Cardiac fibroblast (primary cell): ENCODE measurements at places on chromosomes 6 and 20.

DNA sequence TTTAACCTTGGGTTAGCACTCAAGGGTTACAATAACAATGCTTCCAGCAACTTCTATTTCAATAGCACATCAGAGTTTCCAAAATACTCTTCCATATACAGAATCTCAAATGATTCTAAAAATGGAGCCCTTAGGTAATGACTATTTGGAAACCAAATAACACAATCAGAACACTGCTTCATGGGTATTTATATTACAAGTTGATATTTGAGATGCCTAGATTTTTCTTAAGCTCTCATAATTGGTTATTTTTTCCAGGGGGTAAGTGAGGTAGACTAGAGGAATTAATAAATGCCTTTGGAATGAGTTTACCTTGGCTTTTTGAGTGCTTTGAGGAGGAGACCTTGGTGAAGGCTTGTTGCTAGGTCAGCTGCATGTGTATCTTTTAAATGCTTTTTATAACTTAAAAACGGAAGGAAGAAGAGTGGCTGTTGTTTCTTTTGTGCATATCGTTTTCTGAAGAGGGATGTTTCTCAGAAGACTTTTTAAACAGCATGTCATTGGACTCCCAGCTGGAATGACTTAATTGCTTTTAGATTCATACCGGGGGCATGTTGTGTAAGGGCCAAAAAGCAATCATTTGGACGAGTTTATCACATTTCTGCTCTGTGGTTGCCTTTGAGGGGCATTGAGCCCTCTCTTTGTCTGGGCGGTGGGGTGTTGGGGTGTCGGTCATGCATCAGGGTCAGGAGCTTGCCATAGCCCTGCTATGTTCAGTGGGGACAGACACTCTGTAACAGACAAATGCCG is 186.0 kb downstream of the DTNBP1 start:
- no peak for DNase-seq

DNA sequence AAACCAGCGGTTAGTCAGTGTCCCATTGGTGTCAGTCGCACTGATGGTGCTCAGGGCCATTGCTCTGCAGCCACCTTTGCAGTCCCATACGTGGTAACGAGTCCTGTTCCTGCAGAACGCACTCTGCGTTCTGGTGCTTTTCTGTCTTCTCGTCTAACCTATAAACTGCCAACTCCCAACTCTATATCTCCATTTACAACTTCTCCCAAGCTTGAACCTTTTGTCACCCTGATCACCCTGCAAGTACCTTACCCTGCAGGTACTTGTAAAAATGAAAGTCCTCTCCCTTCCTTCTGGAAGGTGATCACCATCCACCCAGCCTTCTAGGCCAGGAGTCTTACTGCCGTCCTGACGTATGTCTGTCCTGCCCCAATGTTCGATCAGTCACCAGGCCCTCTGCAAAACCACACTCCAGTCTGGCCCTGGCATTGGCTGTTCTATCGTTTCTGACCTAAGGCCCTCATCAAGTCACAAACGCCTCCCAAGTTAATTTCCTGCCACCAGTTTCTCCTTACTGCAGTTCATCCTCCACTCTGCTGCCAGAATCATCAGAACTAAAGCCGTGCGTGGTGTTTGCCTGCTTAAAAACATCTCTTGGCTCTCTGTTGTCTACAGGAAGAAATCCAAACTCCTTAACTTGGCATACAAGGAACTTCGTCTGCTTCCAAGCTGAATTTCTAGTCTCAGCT is 7.9 kb downstream of the RREB1 start:
- no peak for DNase-seq

DNA sequence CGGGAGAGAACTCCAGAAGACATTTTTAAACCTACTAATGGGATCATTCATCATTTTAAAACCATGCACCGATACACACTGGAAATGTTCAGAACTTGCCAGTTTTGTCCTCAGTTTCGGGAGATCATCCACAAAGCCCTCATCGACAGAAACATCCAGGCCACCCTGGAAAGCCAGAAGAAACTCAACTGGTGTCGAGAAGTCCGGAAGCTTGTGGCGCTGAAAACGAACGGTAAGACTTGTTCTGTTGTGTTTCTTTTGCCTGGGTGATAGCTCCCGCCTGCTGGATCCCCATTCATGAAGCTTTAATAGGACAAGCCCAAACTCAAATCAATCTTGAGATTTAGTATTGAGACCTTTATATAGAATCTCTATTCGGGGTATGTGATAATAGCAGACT is 4.2 kb downstream of the TNFAIP3 start:
- peak; percentile 51 for DNase-seq

DNA sequence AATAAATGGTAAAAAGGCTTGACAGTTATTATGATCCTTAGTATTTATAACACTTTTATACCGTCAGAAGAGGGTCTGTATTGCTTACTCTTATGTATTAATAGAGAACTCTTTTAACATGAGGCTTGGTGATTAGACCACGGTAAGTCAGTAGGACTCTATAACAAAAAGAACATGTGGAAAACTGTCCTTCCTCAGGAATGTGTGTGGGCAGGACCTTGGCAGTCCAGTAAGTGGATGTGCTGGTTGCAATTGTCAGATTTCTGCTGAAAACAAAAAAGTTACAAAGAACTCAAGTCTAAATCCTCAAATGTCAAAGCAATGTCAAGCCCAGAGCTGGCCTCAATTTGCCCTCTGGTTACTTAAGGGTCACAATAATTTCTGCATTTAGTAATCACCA is 81.1 kb downstream of the PLCG1 start:
- peak; percentile 80 for DNase-seq

DNA sequence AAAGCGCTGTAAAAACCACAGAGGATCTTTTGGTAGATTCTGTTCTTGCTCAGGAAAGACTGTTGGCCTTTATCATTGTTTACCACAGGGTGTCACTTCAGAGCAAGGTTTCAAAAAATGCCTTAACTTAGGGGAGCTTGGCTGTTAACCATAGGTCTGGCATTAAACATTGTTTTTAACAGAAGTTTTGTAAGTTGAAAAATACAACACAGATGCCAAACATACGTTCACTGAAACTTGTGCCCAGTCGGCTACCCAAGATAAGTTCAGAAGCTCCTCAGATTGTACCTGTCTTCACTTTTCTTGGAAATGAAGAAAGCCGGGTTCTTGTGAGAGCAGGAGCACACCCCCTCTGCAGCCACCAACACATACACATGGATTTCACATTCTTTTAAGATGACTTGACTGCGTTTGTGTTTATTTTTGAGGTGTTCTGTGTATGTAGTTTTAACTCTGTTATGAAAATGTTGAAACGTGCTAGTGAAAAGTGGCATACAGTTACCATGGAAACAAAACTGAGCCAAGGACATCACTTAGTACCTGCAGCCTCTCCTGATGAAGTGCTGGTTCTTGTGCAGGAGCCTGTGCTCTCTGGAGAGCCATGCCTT is 64.9 kb downstream of the SYCP2L start:
- peak; percentile 83 for DNase-seq

- DNase-seq, result no peak
Measured at GRCh38 chr6:94501516-94501915, 1075.8 kb upstream of the MANEA start.

DNA sequence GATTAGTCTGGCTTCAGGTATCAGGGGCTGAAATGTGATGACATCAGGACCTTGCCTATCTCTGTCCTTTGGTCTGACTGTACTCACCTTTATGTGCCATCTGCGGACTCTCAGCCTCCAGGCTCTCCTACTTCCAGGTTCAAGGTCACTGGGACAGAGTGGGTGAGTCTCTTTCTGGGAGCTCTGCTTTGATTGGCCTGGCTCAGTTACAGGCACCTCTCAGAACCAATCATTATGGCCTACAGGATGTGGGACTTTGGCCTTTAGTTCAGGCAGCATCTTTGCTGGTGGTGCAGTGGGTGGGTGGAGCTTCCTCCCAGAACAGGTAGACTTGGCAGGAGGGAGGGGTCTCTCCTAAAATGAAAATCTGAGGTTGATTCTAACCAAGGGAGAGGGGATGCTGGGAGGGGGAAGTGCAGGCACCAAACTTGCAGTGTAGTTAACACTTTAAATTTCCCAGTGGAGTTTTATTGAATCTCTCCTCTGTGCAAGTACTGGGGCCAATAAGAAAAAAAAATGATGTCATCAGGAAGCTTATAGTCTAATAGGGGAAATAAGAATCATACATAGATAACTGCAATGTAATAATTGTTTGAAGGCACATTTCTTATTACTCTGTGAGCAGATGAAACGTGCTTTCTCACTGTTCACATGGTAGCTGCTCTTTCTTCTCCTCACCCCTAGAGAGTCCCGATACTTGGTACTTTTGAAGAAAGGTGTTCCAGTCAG is 53.4 kb downstream of the SLC24A3 start:
- DNase-seq, result no peak

DNA sequence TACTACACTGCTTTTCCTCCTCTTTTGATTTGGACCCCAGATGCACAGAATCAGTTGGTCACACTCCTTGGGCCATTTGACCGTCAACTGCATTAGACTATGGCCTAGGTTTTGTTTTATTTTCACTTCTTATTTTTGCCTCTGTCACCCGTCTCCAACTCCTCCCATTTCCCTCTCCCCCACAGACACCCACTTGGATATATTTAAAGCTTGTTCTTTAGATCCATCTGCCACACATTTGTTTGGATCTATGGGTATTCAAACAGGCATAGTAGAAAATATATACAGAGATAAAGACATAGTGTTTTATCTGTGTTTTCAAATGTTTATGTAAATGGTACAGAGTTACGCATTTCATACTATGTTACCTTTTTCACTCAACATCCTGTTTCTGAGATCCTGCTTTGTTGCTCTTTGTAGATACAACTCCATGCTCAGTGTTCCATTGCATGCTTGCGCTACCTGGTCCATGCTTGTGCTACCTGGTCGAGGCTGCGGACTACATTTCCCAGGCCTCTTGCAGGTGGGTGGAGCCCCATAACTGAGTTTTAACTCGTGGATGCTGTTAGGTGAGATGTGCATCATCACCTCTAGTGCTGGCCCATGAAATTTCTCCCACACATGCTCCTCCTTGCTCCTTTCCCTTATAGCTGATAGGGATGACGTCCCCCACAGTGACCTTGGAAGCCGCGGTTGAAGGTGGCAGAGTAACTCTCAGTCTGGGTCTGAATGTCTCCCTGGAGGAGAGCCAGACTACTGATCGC is 11.5 kb upstream of the PREX1 start:
- DNase-seq, result no peak

- DNase-seq, result no peak
Measured at GRCh38 chr6:68834551-68834950, 199.5 kb downstream of the ADGRB3 start.

DNA sequence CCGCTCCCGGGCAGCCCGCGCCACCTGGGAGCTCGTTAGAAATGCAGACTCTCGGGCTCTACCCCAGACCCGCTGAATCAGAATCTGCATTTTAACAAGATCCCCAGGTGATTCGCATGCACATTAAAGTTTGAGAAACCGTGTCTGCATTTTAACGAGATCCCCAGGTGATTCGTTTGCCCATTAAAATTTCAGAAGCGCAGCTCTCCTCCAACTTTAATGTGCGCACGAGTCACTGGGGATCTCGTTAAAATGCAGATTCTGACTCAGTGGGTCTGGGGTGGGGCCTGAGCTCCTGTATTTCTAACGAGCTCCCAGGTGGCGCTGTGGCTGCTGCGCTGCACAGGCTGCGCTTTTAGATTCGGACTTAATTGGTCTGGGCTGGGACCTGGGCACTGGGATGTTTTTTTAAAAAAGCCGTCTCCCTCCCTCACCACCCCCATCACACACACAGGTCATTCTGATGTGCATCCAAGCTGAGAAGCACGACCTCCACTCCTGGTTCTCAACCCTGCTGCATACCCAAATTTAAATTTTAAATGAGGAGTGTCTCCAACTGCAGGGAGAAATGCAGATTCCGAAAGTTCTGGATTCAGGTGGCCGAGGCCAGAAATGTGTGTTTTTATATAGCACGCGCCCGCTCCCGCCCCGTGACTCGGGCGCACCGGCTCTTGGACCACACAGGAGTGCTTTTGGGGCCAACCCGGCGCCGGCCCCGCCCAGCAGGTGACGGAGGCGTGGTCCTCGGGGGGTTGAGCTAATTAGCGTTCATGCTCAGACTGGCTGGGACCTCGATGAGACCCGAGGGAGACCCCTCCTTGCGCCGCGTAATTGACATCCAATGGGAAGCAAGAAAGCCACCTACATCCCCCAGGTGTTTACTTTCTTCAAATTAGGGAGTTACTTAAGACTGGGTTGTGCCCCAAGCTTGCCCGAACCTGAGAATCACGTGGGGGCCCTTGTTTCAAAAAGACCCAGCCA is 85.8 kb downstream of the ZFP64 start:
- peak; percentile 53 for DNase-seq

DNA sequence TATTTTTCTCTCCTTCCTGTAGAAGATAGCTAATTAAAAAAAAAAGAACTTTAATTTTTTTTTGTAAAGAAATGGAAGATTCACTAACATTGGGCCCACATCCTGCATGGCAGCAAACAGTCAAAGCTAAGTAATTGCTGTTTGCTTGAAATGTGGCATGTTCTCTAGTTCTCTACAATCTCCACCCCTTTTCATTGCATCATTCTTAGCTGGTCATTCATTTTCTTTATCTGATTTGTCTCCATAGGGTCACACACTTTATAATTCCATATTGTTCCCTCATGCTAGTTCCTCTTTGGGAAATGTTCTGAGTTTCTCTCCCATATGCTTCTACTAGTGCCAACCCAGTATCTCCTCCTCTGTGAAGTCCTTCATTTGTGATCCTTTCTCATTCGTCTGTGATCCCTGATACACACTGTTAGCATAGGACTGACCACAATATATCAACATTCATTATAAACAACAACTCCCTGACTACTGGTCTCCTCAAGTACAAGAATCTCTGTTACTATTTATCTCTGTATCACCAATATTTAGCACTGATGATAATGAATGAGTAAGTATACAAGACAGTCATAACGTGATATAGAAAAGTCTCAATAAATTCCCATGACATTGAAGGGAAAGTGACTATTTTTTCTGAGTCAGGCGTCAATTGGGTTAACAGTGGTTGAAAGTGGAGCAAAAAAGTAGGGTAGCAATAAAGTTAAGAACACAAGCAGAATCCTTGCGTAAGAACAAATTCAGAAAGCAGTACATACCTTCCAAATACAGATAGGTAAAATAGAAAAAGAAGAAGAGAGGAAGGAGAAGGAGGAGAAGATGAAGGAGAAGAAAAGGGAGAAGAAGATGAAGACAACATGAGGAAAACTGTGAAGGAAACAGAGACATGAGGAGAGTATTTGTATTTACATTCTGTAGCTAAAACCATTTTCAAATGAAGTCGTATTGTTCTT is 33.2 kb upstream of the MYB start:
- DNase-seq, result no peak

DNA sequence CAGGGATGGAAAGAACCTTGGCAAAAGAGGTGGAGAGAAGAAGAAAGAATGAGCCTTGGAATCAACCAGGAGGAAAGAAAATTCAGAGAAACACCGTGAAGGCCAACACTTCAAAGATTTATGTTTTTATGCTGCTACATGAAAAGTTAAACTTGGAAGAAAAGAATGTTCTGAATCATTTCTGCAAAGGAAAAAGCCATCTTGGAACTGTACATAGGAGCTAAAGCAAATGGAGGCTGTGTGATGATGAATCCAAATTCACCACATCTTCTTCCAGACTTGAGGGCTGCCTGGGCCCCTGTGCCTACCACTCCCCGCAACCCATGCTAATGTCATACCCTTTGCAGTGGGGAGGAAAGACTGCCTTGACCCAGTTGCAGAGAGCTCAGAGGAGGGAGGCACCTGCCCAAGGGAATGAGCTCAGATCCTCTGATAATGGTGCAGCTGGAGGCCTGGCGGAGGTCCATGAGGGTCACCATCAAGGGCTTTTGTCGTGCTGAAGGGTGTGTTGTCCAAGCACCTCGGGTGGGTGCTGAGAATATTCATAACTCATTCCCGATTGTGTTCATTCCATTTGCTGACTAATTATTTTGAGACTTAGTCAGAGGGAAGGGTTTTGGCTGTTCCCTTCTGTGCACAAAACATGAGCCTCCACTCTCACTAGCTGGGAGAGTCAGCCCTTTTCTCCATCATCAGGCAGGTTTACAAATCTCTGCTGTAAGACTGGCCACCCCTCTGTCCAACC is 245.8 kb upstream of the JAG1 start:
- peak; percentile 87 for DNase-seq
